DMS153 (cell line): ENCODE measurements at places on chromosomes 4 and X.

GRCh38 chr4:16026160-16026761, 57.6 kb downstream of the PROM1 start:
- no peak for DNase-seq

DNA sequence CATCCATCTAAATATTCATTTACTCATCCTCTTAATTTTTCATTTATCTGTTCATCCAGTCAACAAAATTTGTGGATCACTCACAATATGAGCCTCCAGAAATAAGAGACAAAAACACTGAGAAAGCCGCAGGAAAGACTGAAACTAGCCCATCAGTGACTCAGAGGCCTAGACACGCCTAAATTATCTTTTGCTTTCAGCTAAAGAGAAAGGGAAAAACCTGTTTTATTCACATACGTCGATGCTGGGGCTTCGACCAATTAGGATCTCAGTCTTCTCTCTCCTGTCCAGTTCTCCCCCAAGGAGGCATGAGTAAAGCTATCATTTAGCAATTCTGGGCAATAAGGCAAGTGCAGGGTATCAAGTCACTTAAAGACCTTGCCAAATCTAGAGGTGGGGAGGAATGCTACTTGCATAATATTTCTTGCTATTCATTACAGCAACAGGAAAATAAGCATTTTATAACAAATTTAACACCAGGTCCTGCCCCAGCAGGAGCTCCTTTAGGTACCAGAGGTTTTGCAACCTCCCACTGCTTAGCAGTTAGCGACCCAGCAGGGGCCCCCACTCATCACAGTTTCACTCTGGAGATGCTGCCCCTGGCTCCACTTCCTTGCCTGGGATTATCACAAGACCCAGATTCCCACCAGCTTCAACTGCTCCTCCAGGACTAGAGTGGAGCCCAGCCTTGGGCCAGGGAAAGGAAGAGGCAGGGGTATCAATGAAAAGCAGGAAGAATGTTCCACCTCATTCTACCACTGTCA, 30.1 kb upstream of the TMEM154 start:
- no peak for DNase-seq

DNA sequence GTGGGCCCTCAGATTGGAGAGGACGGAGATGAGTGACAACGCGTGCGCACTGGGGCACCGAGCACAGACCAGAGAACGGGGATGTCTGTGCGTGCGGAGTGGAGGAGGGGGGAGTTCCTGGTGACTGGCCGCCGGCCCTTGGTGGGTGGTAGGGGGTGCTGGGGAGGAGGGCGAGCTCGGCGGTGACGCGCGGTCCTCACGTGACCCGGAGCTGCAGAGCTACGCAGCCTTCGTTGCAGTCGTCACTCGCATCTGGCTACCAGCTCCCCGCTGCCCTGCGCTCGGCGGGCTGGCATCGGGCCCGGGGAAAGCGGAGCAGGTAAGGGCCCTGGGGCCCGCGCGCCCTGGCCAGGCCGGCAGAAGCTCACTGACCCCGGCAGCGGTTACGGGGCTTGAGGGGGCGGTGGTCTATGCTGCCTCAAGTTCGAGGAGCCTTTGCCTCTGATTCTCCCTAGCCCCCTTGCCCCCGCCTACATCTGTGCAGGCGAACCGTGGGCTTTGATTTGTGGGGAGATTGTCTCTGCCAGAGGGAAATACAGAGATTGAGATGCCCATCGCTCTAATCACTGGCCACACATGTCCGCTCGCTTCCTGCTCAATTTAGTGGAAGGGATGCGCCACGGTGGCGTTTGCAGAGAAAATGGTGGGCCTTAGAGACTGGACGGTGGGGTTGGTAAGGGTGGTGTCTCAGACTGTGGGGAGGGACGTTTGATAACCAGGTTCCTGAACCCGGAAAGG, at the start of gene ARMCX4:
Gene ARMCX4, plus strand, starts transcription at position 245 of the 738 bp plus-strand sequence. CDS start 3,134 bp downstream, outside the sequence.
- peak; percentile 8 for DNase-seq

DNA sequence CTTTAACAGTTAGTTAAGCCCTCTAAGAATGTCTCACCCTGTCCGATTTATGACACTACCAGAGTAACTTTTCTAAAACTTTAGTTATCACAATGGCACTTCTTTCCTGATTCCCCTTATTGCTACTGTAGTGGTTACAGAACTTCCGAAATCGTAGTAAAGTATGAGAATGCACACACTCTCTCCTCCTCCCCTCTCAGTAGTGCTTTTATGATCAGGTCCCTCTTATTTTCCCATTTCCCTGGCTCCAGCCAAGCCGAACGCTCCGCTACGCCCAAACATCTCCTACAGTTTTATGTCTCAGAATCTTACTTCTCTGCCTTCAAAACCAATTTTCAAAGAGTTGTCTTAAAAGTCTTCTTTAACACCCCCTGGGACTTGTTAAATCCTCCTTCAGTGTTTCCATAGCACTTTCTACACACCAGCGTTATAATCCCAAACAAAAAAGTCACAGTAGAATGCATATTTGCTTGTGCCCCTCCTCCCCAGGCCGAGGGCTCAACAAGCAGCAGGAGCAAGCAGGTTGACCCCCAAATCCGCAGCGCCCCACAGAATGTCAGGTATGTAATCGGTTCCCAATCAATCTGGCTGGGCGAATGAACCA, 671 bp downstream of the HPF1 start:
- no peak for DNase-seq

DNA sequence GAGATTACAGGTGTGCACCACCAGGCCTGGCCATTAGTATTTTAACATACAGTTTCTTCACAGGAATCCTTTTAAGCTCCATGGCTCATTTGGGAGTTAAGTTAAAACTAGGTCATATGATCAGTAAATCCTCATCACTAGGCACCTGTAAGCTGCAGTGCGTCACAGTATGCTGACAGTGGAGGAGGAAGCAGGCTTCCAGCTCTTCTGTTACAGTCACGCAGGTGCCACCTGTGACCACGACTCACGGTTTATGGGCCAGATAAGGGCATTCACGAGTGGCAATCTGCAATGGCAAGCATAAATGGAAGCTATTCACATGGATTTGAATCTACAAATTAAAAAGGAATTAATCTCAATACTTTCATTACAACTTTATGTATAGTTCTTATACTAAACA, 129.4 kb upstream of the BCOR start:
- no peak for DNase-seq

- DNase-seq: peak; percentile 76
These were observed 44.8 kb downstream of the GAB1 start for GRCh38 chr4:143381189-143382118.
